ENCODE measurements at places on chromosomes 13 and 19. TPM values are rescaled to one million over a fixed set of nuclear protein-coding genes. Genes with fewer than 3 reads are reported as not detected.
A peak's percentile ranks its signal among the peaks of the same experiment; 100 is the strongest.

DNA sequence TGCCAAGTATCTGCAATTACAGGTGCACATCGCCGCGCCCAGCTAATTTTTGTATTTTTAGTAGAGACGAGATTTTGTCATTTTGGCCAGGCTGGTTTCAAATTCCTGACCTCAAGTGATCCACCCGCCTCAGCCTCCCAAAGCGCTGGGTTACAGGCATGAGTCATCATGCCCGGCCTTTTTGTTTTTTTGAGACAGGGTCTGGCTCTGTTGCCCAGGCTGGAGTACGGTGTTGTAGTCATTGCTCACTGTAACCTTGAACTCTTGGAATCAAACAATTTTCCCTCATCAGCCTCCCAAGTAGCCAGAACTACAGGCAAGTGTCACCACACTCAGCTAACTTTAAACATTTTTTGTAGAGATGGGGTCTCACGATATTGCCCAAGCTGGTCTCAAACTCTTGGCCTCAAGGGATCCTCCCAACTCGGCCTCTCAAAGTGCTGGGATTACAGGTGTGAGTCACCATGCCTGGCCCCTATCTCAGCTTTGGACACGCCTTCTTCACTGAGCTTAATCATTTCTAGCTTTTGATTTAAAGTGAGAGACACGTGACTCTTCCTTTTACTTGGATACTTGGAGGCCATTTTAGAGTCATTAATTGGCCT lies 4.0 kb upstream of the IRGC start:
- H3K27me3 ChIP-seq, result peaks cover 10% of the 10 kb centered on the region
- peaks cover 7% of the 10 kb centered on the region for H3K4me1 ChIP-seq
- no peak overlapping the region for H3K4me3 ChIP-seq

DNA sequence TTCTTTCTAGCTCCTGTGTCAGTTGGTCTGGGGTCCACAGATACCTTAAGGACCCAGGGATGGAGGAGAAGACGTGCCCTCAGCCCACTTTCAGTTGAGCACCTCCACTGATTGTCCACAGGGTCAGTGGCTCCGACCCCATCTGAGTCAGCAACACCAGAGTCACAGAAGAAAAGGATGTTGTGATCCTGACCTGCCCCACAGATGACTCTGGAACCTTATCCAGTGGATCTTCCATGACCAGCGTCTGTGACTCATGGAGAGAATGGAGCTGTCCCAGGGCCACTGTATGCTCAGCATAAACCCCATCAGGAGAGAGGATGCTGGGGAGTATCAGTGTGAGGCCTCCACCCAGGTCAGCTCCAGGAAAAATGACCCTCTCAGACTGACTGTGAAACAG lies 22.0 kb downstream of the CEACAM4 start:
- no peaks in the 10 kb centered on the region for H3K4me1 ChIP-seq
- DNase-seq, result no peak
- H3K4me3 ChIP-seq, result no peak overlapping the region
- H3K36me3 ChIP-seq, result no peaks in the 10 kb centered on the region
- H3K27me3 ChIP-seq, result peaks cover 2% of the 10 kb centered on the region

- H3K4me1 ChIP-seq, result peaks cover 53% of the 10 kb centered on the region
- peak within 1 kb of the TSS; percentile 67 for H3K4me3 ChIP-seq
- H3K27me3 ChIP-seq, result no peaks in the 10 kb centered on the region
- H3K36me3 ChIP-seq, result no peaks in the 10 kb centered on the region
- H3K27ac ChIP-seq, result no peak within 1 kb of the TSS
Observed at GRCh38 chr19:8577247-8577646, at the start of gene MYO1F. Gene MYO1F (minus strand): TSS chr19:8577442. CDS start chr19:8577309, 133 bp downstream.

The MED16 gene
- total RNA-seq, result 68.1 TPM

The ZGLP1 gene
- total RNA-seq, result 1.1 TPM

The PDE4C gene
- total RNA-seq, result 0.10 TPM

The DKKL1 gene
- not detected for total RNA-seq

The ZNF616 gene
- 8.7 TPM for total RNA-seq

The ZNF302 gene
- 13.6 TPM for total RNA-seq

Data from activated naive CD4-positive, alpha-beta T cell treated with anti-CD3 and anti-CD28 coated beads for 36 hours (primary cell).